ENCODE measurements at places on chromosomes 7 and 10.

DNA sequence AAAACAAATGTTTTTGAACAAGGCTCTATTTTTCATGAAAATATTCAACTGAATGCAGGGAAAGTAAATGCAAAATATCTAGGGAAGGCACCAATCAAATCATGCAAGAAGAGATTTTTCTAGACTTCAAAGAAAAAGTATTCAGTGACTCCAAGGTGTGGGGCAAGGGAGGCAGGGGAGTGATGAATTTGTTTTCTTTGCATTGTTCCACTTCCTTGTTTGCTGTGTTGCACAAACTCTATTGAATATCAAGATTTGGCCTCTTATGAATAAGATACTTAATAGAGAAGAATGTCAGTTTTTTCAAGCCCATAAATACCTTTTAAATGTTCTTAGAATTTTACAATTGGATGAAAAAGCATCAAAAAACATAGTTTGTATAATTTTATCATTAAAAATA, 26.4 kb downstream of the STEAP1 start:
- DNase-seq: no peak

DNA sequence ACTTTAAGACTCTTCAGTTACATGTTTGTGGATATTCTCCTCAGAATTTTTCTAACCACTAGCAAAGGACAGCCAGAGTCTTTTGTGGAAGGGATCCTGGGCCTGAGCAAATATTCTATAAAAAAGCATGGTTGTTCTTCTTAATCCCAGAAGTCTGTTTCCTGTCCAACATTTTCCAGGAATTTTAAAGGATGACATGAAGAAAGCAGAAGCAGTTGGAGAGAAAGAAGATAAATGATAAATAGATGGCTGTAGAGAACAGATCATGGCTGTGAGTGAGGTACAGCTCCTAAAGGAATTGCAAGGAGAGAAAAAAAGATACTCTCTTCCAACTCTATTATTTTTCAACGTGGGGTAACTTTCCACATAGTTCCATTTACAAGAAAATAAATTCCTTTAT, 91.8 kb upstream of the STEAP4 start:
- no peak for DNase-seq

DNA sequence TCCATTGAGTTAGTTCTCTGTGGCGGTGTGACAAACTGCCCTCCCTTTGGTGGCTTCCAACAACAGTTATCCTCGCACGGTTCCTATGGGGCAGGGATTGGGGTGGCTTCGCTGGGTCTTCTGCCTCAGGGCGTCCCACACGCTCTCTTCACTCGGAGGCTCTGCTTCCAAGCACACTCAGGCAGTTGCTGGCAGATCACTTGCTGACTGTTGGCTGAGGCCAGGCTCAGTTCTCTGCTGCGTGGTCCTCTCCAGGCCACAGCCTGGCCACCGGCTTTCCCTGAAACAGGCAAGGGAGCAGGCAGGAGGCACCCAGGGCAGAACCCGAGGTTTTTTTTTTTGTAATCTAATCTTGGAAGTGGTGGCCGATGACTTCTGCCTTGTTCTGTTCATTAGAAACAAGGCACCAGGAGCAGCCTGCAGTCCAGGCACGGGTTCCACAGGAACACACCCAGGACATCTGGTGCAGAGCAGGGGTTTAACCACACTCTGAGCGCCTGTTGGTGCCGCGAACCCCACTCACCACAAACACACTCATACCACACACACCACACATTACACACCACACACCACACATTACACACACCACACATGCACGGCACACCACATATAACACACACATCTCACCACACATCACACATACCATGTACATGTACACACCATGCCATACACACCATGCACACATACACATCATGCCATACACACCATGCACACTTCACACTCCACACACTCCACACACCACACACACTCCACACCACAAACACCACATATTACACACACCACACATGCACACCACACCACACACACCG, 112.2 kb downstream of the PTPN20 start:
- DNase-seq: no peak

DNA sequence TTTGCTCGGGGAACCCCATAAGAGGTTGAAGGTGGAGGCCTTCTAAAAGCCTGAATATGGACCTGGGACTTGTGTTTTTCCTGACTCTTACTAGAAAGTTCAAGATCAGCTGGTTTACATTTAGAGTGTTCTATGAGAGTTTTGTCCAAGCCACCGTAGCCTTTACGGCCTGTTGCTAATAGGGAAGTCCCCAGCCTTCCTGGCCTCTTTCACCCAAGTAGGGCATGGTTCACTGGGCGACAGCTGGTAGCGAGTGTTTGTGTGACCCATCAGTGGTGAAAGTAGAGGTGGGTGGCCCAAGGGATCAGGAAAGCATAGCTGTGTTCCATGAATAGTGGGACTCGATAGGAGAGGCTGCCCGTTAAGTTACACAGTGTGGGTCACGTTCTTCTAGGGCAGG, 60.1 kb downstream of the RABGEF1 start:
- DNase-seq: no peak

DNA sequence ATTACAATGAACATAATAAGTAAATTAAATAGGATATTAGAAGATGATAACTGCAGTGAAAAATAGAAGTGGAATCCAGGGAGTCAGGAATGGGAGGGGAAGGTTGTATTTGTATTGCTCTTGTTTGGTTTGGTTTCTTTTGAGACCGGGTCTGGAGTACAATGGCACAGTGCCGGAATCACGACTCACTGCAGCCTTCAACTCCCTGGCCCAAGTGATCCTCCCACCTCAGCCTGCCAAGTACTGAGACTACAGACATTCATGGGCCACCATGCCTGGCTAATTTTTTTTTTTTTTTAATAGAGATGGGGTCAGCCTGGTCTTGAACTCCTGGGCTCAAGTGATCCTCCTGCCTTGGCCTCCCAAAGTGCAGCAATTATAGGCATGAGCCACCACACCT, 59.9 kb upstream of the LRRC4 start:
- DNase-seq: no peak

GRCh38 chr10:97563337-97563736, 9.2 kb upstream of the ANKRD2 start:
- DNase-seq: no peak

GRCh38 chr7:80608336-80608735, 30.1 kb upstream of the CD36 start:
- DNase-seq: no peak

GRCh38 chr10:80489371-80490112, 35.4 kb downstream of the TSPAN14 start:
- no peak for DNase-seq

GRCh38 chr7:149866139-149866778, 7.5 kb upstream of the ATP6V0E2 start:
- no peak for DNase-seq

DNA sequence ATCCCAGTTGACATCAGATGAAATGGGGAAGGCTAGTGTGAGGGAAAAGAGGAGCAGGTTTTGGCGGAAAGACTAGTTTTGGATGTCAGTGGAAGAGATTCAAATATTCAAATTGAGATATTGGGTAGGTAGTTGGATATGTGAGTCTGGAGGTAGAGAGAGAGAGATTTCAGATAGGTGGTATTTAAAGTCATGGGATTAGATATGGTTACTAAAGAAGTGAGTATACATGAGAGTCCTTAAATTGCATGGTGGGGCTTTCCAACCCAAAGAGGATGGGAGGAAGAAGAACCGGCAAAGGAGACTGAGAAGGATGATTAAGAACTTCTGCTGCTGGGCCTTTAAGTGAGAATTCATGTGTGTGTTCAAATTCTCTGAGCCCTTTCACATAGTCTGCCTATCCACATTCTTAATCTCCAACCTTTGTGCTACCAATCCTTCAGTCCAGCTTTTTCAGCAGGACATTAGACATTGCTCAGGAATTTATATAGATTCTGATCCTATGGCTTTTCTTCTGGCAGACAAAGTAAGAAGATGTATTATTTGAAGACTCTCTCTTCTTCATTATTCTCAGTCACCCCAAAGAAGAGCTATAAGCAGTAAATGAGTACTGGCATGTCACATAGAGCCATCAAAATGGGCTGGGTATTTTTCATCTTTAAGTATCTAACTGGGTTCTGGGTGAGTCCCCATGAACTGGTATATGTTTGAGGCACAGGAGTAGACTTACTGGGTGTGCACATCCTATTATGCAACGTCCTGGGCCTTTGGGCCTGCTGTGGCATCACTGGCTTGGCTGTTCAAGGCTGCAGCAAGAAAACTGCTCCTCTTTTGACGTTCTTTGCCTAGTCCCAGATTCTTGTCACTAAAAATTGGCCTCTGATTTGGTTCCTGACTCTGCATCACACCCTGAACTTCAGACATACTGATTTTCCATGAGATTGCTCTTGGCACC, 33.6 kb downstream of the ST7 start:
- no peak for DNase-seq
